ENCODE measurements at places on chromosomes 7 and 10.

GRCh38 chr7:44633254-44634186 is 27.1 kb downstream of the OGDH start:
- DNase-seq: peak; percentile 86

DNA sequence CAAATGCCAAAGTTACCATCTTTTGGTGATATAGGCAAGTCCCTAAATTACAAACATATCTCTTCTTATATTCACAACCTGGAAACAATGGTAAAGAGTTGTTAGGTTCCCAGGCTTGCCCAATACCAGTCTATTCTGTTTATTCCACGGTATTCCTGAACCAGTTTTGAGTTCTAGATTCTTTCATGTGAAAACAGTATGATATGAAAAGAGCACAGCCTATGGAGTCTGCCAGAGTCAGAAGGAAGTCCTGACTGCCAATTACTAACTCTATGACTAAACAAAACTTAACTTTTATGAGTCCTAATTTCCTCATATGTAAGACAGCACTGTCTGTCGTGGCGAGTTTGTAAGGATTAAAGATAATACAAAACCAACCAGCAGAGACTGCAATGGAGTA is 5.6 kb downstream of the ABI1 start:
- DNase-seq: no peak

DNA sequence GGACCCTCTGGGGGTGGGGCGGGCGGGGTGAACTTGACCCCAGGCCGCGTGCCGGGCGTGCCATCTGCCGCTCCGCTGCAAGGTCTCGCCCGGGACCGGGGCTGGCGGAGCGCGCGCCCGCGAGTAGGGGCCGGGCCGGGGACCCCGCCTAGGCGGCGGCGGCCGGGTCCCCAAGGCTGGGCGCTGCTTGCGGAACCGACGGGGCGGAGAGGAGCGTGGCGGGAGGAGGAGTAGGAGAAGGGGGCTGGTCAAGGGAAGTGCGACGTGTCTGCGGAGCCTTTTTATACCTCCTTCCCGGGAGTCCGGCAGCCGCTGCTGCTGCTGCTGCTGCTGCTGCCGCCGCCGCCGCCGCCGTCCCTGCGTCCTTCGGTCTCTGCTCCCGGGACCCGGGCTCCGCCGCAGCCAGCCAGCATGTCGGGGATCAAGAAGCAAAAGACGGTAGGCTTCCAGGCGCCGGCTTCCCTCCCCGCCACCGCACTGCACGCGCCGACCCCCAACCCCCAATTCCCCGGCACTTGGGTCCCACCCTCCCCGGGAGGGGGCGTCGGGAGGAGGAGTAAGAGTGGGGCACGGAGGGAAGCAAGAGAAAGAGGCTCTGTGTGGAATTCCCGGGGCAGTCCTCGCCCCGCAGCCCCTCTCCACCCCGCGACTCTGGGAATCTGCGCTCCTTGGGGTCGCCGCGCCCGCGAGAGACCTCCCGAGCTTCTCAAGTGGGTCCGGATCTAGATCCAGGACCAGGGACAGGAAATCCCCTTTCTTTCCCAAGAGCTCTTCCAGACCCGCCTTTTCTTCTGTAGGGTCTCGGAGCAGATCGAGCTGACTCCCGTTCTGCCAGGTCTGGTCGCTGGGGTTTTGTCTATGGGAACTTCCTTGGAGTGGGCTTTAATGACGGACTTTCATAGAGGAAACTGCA is at the start of gene PAPSS2:
TSS of gene PAPSS2 (plus strand) at position 308 of the 913 bp plus-strand sequence. CDS start at position 412, 104 bp downstream.
- DNase-seq: no peak

GRCh38 chr10:18656724-18657123 is 2.5 kb upstream of the ARL5B start:
- no peak for DNase-seq

DNA sequence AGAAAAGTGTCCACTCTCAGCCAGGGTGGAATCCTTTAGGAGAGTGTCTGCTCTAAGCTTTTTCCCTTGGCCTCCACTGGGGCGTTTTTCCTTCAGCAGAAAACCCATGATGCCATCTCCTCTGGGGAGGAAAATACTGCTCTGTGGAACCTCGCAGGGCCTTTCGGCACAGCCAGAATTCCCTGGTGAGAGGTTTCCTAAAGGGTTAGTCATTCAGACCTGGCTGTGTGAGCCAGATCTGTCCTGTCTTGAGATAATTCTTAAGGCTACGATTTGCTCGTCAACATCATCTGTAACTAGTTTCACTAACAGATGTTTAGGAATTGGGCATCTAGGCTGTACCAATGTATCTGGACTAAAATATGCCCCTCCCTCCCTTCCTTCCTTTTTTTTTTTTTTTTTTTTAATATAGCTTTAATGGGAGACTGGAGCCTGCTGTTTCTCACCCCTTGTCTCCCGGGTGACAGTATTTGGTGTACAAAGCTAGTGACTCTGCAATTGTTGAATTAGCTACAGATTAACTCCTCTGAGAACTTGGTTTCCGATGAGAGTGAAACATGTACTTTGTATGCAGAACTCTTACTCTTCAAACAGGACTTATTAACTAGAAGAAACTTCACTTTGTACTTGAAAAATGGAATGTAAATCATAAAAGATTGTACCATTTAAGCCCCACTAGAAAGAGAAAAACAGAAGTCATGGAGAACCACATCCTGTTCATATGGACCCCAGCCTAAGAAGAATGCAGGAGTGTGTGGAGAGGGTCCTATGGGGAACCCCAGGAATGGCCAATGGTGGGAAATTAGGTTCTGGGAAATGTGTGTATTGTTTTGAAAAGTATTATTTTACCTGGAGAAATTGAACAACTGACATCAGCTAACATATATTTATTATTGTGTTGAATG is 230.9 kb downstream of the CAMK1D start:
- DNase-seq: no peak

GRCh38 chr10:60952846-60953220 is 8.8 kb upstream of the RHOBTB1 start:
- DNase-seq: no peak
